Skeletal muscle cell (primary cell): ENCODE measurements at places on chromosomes 3 and 15.

DNA sequence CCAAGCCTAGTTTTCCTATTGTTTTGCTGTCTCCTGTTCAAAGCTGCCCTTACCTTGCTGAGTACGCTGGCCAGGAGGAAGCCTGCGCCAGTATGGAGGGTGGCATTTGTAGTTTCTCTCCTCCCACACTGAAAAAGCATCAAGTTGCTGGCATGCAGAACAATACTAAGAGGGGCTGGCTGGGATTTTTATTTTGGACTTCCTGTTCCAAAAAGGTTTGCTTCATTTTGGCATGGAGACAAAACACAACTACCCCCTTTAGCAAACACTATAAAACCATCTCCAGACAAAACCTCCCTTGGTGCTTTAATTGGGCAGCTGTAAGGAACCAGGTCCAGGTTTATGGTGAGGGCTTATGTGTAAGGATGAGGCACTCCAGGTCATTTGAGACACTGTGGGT, 457.6 kb downstream of the PDCD6IP start:
- no peak for DNase-seq

DNA sequence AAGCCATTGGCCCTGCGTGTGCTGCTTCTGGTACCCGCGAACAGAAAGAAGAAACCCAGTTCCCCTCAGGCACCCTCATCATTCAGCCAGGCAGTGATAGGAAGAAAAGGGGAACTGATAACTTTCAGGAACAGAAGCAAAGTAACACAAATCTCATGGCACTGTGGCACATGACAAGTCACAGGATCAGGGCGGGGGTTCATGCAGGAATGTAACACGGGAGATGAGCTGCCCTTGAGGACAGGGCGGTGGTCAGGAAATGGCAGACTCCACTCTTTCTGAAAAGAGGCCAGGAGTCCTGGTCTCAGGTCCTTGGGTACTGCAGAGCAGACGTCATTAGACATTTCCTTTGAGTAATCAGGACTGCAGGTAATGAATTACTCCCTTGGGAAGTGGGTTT, 95.5 kb downstream of the CCNL1 start:
- no peak for DNase-seq

DNA sequence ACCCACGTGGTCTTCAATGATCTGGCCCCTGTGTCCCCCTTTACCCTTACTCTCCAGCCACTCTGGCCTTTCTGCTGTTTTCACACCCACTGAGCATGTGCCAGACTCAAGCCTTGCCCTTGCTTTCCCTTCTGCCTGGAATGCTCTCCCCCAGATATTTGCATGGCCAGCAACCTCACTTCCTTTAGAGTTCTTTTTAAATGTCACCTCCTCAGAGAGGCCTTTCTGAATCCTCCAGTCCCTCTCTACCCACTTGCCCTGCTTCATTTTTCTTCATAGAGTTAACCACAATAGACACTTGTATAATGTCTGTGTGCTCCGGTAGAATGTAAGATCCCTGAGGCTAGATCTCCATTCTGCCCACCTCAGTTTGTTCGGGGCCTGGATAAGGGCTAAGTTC, 39.4 kb upstream of the TIPARP start:
- DNase-seq, result no peak

GRCh38 chr15:36075333-36075732, 504.1 kb upstream of the CDIN1 start:
- DNase-seq, result no peak

DNA sequence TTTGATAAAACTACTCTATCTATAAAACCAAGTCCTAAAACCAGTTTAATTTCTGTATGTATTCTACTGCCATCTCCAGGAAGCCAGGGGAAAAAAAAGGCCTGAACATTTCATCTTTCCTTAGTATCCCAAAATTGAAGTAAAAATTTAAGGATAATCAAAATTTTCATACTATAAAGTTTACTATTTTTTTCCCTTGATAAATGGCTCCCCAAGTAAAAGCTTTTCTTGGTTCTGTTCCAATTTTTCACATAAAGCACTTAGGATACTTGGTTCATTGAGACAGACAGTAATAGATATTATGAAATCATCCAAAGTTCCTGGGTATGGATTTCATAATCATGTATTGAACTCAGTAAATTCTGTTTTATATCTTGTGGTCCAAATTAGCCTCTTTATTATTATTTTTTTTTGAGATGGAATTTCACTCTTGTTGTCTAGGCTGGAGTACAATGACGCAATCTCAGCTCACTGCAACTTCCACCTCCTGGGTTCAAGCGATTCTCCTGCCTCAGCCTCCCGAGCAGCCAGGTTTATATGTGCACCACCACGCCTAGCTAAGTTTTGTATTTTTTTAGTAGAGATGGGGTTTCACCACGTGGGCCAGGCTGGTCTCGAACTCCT, 34.5 kb downstream of the ICE2 start:
- DNase-seq, result no peak

- peak; percentile 5 for DNase-seq
These were observed 63.6 kb downstream of the FAM81A start for GRCh38 chr15:59501597-59501996.

DNA sequence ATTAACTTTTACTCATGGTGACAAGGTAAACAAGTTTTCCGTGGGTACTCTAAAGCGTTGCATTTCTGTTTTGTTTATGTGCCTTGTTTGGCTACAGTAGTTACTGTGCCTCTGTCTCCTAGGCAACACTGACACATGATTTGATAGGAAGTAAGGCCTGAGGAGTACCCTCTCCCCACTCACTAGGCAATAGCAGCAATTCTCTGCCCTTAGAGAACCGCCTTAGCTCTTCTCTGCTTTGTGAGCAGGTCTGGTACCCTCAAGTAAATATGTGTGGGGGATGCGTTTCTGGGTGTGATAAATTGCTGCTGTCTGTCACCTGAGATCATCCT, at the start of gene IL5RA:
Gene IL5RA, minus strand, starts transcription at position 76 of the 332 bp plus-strand sequence. CDS start 5,390 bp downstream, outside the sequence.
- no peak for DNase-seq

DNA sequence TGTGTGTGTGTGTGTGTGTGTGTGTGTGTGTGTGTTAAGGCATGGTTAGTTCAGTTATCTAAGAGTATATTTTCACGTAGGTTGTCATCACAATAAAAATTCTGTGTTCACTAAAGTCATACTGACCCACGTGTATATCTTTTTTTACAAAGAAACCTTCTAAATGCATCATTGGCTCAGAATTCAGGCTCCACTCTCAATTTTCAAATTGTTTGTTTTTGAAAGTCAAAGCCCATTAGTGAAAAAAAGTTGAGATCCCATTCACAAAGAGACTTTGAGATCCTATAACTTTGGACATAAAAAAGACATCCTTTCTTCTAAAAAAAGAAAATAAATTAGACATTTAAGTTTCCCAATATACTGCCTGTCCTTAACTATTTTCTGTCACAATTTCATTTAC, 59.3 kb downstream of the GBE1 start:
- DNase-seq, result no peak

DNA sequence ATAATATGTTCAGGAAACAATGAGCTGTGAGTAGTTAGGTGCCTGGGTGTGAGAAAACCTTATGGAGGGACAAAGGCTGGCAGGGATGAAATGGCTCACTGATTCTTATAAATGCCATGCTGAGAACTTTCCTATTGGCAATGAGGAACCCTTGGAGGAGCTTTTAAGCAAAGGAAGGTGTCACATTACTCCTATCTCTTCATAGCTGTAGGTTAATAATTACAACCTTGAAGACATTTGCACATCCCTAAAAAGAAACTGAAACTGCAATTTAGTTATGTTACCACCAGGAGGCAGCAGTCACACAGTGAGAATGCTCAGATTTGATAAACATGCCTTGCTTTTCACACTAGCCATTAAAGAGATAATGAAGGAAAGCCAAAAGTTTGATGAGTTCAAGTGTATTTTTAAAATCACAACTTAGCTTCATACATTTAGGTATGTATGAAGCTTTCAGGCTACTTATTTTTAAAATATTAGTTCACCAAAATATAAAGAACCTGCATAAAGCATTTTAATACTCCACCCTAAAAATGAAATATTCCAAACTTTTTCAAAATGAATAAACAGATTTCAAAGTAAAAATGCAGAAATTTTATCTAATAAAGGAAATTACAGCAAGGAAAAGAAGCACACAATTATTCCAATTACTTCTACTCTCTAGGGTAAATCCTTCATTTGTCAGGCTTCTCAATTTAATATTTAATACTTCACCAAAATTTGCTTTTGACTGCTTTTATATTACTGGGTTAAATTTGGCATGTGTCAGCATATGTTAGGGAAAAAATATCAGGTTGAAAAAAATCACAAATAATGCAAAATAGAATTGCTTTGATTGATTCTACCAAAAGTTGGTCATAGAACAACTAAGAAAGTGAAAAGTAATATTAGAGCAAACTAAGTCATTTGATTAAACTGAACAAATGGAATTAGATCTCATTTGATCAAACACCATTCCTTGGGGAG, 136.9 kb upstream of the SLC2A2 start:
- no peak for DNase-seq

GRCh38 chr3:23940775-23941174, 4.3 kb upstream of the NR1D2 start:
- no peak for DNase-seq

DNA sequence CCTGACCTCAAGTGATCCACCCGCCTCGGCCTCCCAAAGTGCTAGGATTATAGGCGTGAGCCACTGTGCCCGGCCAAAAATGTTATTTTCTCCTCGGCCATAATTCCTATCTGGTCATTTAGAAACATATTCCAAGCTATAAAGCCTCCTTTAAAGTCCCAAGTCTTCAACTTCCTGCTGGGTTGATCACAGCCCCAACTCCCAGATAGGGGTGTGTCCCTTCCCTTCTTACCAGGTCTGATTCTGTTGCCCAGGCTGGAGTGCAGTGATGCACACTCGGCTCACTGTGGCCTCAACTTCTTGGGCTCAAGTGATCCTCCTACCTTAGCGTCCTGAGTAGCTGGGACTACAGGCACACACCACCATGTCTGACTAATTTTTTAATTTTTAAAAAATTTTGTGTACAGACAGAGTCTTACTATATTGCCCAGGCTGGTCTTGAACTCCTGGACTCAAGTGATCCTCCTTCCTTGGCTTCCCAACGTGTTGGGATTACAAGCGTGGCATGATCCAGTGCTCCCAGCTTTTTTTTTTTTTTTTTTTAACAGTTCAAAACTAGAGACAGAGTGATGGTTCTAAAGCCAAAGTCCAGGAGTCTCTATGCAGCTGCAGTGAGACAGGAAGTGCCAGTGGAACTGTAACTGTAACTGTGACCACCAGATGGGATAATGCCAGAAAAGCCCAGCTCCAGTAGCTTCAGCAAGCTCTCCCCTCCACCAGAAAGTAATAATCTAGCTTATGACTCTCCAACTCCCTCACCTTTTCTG, 8.2 kb upstream of the PRKAR2A start:
- DNase-seq, result no peak

DNA sequence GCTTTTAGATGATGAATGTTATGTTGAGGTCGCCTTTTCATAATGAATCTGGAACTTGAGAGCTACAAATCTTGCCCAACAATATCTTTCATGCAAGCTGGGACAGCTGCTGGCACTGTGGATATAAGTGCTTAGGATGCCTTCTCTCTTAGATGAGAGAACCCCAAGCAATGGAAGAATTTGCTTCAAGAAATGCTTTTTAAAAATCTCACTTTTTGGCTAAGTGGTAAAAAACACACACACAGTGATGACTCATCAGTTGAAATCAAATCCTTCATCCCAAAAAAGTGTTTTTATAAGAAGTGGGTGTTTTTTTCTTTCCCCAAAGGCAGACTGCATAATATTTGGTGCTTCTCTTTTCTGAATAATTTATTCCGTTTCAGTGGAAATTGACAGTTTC, 38.4 kb upstream of the GALNT15 start:
- DNase-seq, result peak; percentile 75

- no peak for DNase-seq
These were observed 10.8 kb upstream of the RASA2 start for GRCh38 chr3:141476033-141476432.

DNA sequence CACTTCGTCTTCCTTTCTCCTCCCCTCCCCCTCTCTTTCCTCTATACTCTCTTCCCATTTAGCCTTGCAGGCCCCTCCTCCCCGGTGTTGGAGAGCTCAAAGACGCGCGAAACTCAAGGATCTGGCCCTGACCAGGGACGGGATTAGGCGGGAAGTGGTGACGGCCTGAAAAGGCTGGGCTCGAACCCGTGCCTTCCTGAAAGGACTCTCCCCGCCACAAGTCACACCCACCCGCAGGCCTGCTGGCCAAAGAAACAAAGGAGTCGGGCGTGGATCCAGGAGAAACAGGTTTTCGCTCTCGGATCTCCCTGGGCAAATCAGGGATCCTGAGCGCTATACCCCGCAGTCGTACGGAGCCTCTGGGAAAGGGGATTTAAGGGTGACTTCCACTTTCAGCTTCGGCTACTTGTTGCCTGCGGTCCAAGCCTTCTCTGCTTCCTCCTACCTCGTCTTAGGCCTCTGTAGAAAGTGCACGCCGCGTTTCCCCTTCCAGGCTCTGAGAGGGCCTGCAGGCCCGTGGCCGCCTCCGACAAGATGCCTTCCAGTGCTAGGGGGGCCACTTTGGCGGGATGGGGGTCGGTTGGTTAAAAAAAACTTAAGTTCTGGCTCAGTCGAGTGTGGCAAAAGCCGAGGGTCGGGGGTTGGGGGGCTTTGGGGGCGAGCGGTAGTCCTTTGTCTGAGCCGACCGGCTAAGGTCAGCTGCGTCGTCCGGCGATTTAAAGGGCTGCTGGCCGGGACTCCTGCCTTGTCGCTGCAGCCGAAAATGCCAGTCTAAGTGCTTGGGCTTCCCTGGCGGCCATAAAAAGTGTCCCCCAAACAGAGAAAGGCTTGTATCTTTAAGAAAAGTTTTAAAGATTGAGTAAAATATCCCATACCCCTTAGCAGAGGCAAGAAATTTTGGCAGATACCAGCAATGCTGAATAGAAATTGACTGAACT, 8.2 kb downstream of the ZIC4 start:
- no peak for DNase-seq

GRCh38 chr15:81182756-81183438, 13.8 kb upstream of the IL16 start:
- no peak for DNase-seq

GRCh38 chr15:82165948-82166376, 96.6 kb downstream of the EFL1 start:
- DNase-seq, result no peak

DNA sequence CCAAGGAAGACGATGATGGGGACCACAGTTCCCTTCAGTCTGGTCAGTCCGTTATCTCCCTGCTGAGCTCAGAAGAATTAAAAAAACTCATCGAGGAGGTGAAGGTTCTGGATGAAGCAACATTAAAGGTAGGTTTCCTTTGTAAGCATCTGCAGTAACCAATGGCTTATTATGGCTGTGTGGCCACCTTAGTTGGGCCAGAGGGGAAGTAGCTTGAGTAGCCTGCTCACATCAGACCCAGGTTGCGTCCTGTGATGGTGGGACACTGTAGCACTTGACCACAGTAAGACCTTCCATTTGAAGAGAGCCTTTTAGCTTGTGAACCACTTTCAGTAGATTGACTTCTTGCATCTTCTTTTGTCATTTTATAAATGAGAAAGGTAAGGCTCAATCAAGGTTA, 22.6 kb downstream of the STARD5 start:
- DNase-seq, result no peak

DNA sequence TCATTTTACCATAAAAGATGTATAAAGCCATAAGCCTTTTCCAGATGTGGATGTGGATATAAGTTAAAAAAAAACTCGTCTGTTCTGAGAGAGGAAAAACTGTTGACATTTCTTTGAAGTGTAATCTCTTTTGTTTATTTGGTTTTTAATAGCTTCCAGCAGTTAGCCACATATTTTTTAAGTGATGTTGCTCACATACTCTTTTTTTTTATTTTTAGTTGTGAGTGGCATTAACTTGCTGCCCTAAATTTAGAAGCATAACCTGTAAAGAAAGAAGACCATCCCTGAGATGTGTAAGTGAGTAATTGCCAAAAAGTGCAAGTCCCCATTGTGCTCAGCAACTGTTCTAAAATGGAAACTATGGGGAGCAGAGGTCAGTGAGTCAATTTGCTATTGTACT, 415.9 kb upstream of the MDFIC2 start:
- DNase-seq, result no peak
